ENCODE measurements at places on chromosomes 1 and 21.

- peak; percentile 25 for DNase-seq
These were observed 15.5 kb downstream of the TEX38 start for GRCh38 chr1:46687093-46687659.

DNA sequence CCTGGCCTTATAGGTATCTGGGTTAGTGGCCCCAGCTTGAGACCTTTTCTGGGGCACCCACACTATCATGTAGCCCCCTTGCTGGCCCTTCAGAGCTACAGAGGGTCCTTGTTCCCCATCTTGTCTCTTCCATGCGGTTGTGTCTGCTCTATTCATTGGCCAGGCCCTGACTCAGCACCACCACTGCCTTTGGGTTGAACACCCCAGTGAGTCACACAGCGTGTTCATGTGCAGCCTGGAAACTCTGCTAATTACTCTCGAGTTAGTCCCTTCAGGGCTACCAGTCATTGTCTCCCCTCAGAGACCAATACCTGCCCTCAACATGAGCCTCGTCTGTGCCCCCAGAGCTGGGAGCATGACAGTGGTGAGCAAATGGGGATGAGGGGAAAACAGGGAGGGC lies 28.2 kb upstream of the IKBKE start:
- no peak for DNase-seq

DNA sequence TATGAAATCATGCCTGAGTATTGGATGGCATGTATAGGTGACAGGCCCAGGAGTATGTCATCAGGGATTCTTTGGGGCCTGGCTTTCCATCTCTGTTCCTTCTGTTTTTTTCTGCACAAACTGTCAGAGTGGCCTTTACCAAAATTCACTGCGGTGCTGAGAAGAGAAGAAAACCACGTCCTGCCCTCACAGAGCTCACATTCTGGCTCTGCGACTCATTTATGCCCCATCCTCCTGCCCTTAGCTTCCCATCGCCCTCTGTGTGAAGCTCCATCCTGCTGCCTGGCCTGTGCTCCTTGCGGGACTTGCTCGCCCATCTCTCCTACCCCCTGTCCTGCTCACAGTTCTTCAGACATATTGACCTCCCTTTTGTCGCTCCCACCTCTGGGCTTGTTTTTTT lies 73.4 kb downstream of the HUNK start:
- DNase-seq = no peak

DNA sequence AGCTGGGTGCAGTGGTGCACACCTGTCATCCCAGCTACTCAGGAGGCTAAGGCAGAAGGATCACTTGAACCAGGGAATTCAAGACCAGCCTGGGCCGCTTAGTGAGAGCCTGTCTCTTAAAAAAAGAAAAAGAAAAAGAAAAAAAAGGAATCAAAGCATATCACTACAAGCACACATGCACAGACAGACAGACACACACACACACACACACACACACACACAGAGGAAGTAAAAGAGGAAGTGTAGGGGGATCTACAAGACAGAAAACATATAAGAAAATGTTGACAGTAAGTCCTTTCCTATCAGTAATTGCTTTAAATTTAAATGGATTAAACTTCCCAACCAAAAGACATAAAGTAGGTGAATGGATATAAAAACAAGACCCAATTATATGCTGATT lies 180.3 kb downstream of the FAF1 start:
- DNase-seq = no peak

DNA sequence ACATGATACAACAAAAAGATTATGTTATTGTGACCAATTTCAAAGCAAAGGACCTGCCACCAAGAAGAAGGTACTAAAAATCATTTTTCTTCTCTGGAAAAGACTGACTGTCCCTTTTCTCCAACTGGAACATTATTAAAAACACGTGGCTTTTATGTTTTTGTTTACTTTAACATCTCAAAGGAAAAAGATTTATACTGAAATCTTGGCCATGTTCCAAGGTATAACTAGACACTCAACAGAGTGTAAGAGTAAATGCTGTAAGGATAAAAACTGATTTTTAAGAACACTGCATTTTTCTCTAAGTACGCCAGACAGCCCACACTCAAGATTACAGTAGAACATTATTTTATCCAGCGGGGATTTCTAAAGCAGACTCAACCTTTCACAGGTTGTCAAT lies 62.1 kb downstream of the BRWD1 start:
- no peak for DNase-seq

GRCh38 chr21:14559102-14559501 lies 13.0 kb upstream of the SAMSN1 start:
- no peak for DNase-seq

- no peak for DNase-seq
These were observed 48.4 kb upstream of the NR5A2 start for GRCh38 chr1:199979071-199979470.

DNA sequence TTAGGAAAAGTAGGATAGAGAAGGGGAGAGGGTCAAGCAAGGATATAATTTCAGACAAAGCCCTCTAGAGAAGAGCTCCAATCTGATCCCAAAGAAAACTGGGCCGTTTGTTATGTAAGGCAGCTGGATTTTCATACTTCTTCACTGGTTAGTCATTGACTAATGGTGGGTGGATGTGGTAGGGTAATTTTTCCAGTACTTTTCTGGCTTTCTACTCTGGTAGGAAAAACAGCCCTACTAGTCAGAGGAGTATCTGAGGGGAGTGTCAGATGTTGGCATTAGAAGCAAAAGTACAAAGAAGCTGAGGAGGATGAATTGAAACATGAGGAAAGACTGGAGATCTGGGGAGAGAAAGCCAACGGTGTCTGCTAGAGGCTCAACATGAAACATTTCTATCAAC lies 145.3 kb downstream of the TNFSF18 start:
- no peak for DNase-seq

DNA sequence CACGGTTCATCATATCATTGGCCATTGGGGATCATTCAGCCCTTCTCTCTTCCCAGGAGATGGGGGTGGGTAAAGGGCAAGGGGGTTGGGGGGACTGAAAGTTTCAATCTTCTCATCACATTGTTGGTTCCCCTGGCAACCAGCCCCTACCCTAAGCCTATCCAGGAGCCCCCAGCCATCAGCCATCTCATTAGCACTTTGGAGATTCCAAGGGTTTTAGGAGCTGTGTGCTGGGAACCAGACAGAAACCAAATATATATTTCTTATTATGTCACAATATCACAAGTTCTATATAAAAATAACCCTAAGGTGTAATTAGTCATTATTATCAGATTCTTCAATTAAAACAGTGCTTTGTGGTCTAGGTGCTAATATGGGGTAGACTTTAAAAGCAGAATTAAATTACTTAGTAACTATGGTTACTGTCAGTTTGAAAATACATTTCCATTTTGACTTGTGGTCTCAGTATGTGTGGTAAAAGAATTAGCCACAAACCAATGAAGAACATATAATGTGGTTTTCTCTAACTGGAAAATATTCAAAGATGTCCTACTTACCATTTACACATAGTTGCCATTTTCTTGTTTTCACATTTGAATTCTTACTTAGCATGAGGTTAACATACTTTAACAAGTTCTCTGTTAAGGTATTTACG lies 28.1 kb downstream of the IL23R start:
- no peak for DNase-seq

- no peak for DNase-seq
These were observed 601 bp downstream of the FAM131C start for GRCh38 chr1:16072616-16073484.

DNA sequence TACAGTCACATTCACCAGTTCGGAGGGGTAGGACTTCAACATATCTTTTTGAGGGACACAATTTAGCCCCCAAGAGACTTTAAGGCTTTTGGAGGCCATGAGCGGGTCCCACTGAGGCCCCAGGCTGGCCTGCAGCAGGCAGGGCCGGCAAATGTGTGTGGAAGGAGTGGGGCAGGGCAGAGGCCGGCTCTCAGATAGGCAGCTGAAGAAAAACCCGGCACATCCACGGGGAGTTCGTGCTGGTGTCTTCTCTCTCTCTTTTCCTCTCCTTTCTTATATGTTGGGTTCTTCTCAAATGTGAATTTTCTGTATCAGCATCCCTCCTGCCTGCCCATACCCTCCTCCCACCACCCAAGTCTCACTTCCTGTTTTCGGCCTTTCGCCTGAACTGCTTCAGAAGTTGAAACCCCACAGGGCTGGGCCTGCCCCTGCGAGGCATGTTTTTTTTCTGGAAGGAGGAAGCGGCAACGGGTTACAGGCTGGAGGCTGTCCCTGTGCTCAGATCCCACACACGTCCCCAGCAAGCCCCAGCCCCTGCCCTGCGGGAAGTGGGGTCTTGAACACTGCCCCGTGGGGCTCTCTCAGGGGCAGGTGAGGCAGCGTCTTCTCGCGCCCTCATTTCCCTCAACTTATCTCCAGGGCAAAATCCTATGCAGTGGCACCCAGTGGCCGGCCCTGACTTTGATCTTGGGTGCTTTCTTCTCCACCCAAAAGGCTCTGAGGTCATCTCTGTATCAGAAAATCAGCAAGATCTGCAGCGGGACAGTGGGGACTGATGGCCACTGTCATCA lies 9.7 kb upstream of the UMODL1 start:
- no peak for DNase-seq

- no peak for DNase-seq
These were observed 170.1 kb downstream of the TRIM33 start for GRCh38 chr1:114340892-114341291.

GRCh38 chr1:177952249-177952648 lies 17.6 kb downstream of the SEC16B start:
- DNase-seq = no peak

DNA sequence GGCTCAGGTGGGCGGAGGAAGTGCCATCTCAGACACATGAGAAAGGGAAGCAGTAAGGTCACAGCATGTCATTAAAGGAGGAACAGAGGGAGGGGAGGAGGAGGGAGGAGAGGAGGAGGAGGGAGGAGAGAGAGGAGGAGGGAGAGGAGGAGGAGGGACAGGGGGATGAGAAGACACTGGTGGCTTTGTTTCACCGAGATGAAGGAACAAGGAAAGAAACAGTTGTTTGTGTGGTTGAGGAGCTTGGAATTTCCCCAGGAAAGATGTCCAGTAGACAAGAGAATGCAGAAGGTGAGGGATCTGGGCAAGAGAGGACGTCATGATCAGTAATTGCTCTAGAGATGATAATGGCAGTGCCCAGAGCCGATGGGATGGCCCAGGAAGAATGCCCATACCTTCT lies 97.7 kb downstream of the AJAP1 start:
- no peak for DNase-seq

GRCh38 chr21:18950045-18950740 lies 546.6 kb upstream of the TMPRSS15 start:
- no peak for DNase-seq

DNA sequence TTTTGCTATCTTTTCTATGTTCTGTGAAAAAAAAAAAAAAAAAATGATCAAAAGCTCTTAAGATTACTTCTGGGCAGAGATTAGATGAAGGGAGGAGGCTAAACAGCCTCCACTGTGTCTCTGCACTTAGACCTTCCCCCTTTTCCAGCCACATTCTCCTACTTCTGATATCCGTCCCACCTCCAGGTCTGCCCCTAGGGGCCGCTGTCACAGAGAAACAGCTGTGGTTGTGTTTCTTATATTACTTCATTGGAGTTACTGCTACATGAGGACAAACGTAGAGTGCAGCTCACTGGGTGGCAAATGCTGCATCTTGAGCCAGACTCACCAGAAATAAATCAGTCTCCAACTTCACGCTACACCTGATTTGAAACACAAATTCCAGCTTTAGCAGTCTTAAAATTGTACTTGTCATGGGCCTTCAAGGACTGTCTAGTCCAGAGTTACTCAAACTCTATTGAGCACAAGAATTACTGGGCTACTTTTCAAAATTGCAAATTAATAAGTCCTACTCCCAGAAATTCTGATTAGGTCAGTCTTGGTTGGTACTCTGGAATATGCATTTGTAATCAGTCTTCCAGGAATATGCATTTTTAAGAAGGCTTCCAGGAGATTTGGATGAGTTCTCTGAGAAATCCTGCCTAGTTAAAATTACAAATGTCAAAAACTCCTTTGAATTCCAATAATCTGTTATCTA lies 125.2 kb upstream of the PTBP2 start:
- DNase-seq = no peak

DNA sequence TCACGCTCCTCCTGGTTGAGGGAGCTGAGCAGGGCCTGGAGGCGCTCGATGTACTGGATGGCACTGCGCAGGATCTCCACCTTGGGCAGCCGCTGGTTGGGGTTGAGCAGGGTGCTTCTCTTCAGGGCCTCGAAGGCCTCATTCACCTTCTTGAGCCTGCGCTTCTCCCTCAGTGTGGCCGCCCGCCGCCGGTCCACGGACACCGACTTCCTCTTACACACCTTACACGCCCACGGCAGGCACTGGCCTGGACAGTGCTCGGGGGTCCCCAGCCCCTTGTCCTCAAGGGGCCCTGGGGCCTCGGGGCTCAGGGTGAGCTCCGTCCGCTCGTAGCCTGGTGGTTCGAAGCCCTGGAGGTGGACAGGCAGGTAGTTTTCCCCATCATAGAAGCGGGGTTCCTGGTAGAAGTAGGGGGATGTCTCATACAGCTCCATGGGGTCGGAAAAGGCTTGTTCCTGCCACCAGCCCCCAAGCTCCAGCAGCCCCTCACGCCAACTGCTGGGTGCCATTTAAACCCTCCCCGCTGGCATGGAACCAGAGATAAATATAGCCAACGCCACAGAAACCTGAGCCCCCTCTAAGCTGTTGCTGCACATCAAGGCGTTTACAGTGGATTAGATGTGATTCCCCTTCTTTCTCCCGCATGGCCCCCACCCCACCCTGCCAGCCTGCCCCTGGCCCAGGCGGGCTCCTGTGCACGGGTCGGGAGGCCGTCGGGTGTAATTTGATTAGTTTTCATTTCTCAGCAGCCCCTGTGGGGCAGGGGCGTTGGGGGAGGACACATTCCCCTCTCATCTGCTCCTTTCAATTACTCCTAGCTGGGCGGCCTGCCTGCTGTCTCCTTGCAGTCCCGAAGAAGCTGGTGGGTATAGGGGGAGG lies at the start of gene MYOG:
Gene MYOG, minus strand, starts transcription at position 485 of the 879 bp plus-strand sequence. Its CDS starts 51 bp downstream, at position 434.
- DNase-seq = no peak

GRCh38 chr1:226308166-226308722 lies 720 bp downstream of the LIN9 start:
- DNase-seq = no peak

DNA sequence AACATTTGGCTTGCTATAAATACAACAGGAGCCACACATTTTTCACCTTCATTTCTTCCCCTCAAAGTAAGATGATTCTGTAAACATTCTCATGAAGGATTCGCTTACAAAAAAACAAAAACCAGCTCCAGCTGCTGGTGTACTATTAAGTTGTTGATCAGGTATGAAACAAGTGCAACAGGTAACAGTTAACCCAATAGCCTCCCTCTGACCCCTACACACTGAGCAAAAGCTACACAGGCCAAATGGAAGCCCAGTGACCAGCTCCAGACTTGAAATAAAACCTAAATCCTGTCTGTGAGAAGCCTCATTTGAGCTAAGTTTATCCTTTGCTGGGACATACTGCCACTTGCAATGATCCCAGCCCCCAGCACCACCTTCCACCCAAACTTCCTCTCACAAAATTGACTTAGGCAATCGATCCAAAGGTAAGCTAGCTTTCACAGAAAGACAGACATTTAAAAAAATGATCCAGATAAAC lies 991 bp downstream of the TIAM1 start:
- no peak for DNase-seq

GRCh38 chr21:21187579-21187978 lies 189.4 kb downstream of the NCAM2 start:
- DNase-seq = no peak

GRCh38 chr1:83029916-83030315 lies 969.0 kb downstream of the TTLL7 start:
- DNase-seq = no peak

GRCh38 chr21:31803039-31804007 lies 69.5 kb upstream of the HUNK start:
- DNase-seq = no peak

- DNase-seq = no peak
These were observed 534.4 kb upstream of the CAMK1G start for GRCh38 chr1:209048941-209049669.

GRCh38 chr1:61247881-61248752 lies 165.8 kb downstream of the NFIA start:
- DNase-seq = no peak

- DNase-seq = no peak
These were observed 40.3 kb upstream of the CCDC27 start for GRCh38 chr1:3711780-3712451.

Data from skin of body (tissue), 3 donors.